Fibroblast of skin of back (primary cell): ENCODE measurements at places on chromosomes 2 and 18.

DNA sequence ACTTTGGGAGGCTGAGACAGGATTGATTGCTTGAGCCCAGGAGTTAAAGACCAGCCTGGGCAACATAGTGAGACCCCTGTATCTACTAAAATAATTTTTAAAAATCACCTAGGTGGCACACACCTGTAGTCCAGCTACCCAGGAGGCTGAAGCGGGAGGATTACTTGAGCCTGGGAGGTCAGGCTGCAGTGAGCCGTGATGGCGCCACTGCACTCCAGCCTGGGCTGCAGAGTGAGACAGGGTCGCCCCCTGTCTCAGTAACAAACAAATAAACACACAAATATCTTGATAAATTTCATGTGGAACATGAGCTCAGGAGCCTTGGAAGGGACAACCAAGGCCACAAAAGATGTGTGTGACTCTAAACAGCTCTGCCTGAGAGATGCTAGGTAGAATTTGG lies 11.7 kb upstream of the ANKRD53 start:
- DNase-seq = no peak

DNA sequence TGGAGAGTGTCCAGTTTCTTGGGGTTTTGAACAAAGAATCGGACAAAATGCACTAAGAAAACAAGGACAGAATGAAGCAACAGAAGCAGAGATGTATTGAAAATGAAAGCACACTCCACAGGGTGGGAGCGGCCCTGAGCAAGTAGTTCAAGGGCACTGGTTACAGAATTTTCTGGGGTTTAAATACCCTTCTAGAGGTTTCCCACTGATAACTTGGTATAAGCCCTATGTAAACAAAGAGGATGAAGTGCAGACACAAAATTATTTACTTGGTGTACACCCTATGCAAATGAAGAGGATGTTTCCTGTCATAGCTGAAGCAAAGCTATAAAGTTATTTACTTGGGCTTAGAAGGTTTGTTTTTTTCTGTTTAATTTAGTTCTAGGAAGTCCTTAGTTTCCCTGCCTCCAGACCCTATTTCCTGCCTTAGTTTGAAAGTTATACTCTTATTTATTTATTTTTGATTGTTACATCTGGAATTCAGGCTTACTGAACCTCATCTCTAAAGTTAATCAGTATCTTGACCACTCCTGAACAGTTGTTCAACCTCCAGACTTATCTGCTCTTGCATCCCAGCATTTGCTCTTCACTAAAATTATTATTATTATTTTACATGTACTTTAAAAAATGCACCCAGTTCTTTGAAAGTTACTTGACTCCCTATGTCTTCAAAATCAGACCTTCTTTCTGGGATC lies 193.5 kb downstream of the SPP2 start:
- DNase-seq = peak; percentile 42

- DNase-seq = no peak
These were observed 36.4 kb downstream of the TSHZ1 start for GRCh38 chr18:75246721-75247610.

- DNase-seq = no peak
These were observed 33.9 kb upstream of the GLS start for GRCh38 chr2:190846746-190847145.

DNA sequence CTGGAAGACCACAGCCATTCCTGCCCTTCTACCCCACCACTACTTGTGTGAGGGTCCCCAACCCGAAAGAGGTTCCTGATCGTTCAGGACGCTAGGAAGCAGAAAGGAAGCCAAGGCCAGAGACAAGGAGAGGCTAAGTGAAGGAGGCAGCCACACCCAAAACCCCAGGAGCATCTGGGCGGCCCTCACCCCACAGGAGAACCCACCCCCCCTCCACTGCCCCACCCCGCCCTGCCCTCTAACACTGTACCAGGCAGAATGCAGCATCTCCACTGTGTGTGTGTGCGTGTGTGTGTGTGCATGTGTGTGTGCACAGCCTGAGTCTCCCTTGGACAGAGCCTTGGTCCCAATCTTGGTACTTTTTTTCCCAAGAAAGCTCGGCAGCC lies 207.5 kb upstream of the HAAO start:
- DNase-seq = no peak
